ENCODE measurements at places on chromosomes 6 and 20. TPM values are rescaled to one million over a fixed set of nuclear protein-coding genes. Genes with fewer than 3 reads are reported as not detected.

- H3K36me3 ChIP-seq, result no peaks in the 10 kb centered on the region
- no peaks in the 10 kb centered on the region for H3K4me1 ChIP-seq
- DNase-seq, result no peak
- H3K27ac ChIP-seq, result no peak overlapping the region
Observed at GRCh38 chr20:44291754-44292153, 19.2 kb downstream of the FITM2 start.

Gene CFAP61
- 0.52 TPM for total RNA-seq

GRCh38 chr20:51700809-51701285 lies 67.3 kb downstream of the ATP9A start:
- H3K27ac ChIP-seq, result no peak overlapping the region
- DNase-seq, result no peak

Gene SLC22A2
- total RNA-seq, result not detected

DNA sequence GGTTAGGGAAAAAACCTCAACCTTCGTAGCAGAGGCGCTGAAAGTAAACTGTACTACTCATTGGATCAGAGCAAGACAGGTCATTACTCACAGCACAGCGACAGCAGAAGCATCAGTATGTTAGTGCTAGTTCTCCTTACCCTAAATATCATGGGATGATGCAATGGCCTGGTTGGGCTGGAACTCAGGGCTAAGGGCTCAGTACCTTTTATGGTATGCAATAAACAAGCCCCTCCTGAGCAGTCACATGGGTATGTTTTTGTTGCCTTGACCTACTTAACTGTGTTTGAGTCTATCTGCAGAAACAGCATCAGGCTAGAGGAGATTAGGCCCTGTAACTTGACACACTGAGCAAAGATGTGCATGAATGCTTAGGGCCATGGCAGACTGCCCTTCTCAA lies 369.4 kb upstream of the IMPG1 start:
- H3K4me3 ChIP-seq, result no peak overlapping the region
- H3K4me1 ChIP-seq, result no peaks in the 10 kb centered on the region
- H3K27me3 ChIP-seq, result no peaks in the 10 kb centered on the region
- no peaks in the 10 kb centered on the region for H3K36me3 ChIP-seq
- DNase-seq, result no peak
- H3K27ac ChIP-seq, result no peak overlapping the region

GRCh38 chr6:93278241-93278640 lies 141.1 kb downstream of the EPHA7 start:
- no peak overlapping the region for H3K4me3 ChIP-seq
- H3K27me3 ChIP-seq, result no peaks in the 10 kb centered on the region
- peaks cover 1% of the 10 kb centered on the region for H3K36me3 ChIP-seq

DNA sequence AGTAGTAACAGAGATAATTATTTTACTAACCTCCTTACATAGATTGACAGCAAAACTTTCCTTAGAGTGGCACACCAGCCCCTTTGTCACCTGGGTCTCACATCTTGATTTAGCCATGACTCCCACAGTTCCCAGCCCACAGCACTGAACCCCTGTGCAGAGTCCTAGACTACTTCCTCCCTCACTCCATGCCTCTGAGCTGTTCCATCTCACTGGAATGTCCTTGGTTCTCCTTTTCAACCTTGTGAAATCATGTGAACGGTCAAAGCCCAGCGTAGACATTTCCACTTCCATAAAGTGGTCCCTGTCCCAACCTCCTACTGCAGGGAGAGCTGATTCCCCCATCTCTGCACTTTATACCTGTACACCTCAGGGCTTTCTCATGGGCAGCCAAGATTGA lies 19.7 kb downstream of the CGA start:
- no peaks in the 10 kb centered on the region for H3K36me3 ChIP-seq
- H3K27me3 ChIP-seq, result peaks cover 8% of the 10 kb centered on the region
- H3K27ac ChIP-seq, result peak overlapping the region; percentile 35
- no peak for DNase-seq
- no peak overlapping the region for H3K4me3 ChIP-seq

- peaks cover 32% of the 10 kb centered on the region for H3K4me1 ChIP-seq
- no peak overlapping the region for H3K27ac ChIP-seq
- no peaks in the 10 kb centered on the region for H3K27me3 ChIP-seq
- DNase-seq, result no peak
- no peak overlapping the region for H3K4me3 ChIP-seq
- no peaks in the 10 kb centered on the region for H3K36me3 ChIP-seq
Observed at GRCh38 chr6:113647143-113647889, 209.8 kb upstream of the MARCKS start.

Gene RBPJL
- total RNA-seq, result not detected

All from type B pancreatic cell (in vitro differentiated cells).